ENCODE measurements at places on chromosomes 12 and 14.

- no peak for DNase-seq
Observed at GRCh38 chr12:31337952-31338351, 12.0 kb upstream of the SINHCAF start.

- no peak for DNase-seq
Observed at GRCh38 chr14:94373708-94374107, 14.7 kb downstream of the SERPINA1 start.

GRCh38 chr12:121981456-121981855 is 40.2 kb upstream of the BCL7A start:
- DNase-seq = no peak

DNA sequence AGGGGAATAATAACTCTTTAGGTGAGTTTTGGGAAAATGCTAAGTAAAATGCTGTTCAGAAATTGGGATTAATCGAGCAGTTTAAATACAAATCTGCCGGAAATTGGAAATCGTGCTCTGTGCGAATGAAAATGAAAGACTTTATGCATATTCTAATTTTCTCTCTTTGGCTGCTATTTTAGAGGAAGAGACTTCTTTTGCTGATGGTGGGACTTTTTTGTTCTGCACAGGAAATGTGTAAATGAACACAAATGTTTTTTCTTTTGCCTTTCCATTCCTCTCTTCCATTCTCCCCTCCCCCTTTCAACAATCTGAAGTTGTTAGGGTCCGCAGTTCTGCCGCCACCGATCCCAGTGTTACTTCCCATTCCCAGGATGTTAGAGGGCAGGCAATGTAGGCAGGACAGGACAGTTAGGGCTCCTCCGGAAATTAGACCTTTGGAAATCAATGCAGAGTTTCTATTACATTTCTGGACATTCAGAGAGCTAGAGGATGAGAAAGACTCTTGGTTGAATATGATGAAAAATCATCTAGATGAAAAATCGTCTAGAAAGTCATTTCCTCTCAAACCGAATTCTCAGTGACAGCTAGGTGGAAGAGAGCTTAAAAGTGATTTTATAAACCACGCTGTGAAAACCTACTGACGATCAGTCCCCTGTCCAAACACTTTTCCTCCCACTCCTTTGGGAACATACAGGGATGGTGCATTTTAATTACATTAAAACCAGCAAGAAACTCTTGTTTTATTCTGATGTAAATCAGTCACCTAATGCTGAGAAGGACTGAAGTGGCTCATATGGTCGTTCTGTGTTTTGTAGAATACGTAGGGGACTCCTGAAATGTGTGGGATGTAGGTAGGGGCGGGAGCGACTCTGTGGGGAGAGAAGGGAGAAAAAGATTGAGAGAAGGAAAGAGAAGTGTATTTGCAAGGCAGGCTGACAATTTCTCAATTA is 17.8 kb downstream of the FOXG1 start:
- DNase-seq = no peak

DNA sequence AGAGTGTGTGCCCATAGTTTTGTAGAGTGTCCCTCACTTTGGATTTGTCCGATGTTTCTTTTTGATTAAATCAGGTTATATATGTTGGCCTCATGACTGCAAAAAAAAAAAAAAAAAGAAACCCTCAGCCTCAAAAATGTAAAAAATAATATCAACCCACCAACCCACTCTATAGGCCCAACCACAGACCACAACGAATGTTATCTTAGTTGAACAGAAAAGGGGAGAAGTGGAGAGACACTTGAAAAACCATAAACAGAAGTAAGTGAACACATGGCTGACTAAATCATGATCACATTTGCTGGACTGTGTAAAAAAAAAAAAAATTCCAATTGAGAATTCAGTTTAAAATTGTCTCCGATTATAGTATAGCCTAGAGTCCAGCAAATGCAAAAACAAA is 45.5 kb upstream of the ST8SIA1 start:
- no peak for DNase-seq

DNA sequence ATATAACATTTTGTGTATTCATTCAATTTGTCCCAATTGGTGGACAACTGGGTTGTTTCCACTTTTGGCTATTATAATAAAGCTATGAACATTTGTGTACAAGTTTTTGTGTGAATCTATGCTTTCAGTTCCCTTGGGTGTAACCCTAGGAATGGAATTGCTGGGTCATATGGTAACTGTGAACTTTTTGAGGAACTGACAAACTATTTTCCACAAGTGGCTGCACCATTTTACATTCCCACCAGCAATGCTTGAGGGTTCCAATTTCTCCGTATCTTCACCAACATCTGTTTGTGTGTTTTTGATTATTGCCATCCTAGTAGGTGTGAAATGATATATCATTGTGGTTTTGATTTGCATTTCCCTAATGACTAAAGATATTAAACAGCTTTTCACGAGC is 13.0 kb downstream of the LPCAT3 start:
- no peak for DNase-seq

DNA sequence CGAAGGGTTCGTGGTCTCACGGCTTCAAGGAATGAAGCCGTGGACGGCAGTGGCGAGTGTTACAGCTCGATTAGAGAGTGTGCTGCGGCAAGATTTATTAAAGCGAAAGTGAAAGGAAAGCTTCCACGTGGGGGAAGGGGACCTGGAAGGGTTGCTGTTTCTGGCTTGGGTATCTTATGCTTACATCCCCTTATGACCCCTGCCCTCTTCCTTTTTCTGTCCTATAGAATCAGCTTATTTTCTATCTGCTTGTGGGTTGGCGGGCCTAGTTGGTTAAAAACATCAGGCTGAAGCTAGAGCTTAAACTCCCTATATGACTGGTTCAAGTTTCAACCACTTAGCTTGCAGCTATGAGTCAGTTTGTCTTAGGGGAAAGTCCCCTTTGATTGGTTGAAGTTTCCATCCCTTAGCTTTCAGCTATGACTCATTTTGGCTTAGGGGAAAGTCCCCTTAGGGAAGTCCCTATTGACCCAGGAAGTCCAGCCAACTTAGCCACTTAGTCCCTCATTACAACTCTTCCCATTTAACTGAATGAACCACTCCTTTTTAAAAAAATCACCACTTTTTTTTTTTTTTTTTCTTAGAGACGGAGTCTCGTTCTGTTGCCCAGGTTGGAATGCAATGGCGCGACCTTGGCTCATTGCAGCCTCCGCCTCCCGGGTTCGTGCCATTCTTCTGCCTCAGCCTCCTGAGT is 1494.7 kb upstream of the TMEM132C start:
- peak; percentile 4 for DNase-seq

- no peak for DNase-seq
Observed at GRCh38 chr14:104321802-104322130, 183.4 kb downstream of the KIF26A start.

- no peak for DNase-seq
Observed at GRCh38 chr14:39446131-39446744, 14.0 kb upstream of the FBXO33 start.

DNA sequence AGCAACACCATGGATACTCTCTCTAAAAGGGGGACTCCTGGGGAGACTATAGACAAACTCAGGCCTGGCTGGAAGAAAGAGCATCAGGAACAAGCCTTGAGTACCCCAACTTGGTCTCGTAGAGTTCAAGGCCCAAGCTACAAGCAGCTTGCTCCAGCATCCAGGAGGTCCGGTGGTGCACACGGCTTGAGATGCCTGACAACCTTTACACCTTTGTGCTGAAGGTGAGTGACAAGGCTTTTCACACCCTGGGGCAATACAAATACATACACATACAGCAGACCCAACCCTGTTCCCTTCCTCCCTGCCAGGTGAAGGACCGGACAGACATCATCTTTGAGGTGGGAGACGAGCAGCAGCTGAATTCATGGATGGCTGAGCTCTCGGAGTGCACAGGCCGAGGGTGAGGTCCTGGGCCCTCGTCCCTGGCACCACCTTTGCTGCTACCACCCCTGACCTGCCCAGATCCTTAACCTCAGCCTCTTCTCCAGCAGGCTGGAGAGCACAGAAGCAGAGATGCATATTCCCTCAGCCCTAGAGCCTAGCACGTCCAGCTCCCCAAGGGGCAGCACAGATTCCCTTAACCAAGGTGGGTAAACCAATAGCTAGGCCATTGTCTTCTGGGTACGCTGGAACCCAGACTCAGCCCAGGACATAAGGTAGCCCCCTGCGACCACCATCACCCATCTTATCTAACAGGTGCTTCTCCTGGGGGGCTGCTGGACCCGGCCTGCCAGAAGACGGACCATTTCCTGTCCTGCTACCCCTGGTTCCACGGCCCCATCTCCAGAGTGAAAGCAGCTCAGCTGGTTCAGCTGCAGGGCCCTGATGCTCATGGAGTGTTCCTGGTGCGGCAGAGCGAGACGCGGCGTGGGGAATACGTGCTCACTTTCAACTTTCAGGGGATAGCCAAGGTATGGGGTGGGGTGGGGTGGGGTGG is 41.2 kb downstream of the SH2B3 start:
- DNase-seq = no peak

- DNase-seq = peak; percentile 18
Observed at GRCh38 chr14:71324767-71325272, 417.6 kb downstream of the PCNX1 start.

DNA sequence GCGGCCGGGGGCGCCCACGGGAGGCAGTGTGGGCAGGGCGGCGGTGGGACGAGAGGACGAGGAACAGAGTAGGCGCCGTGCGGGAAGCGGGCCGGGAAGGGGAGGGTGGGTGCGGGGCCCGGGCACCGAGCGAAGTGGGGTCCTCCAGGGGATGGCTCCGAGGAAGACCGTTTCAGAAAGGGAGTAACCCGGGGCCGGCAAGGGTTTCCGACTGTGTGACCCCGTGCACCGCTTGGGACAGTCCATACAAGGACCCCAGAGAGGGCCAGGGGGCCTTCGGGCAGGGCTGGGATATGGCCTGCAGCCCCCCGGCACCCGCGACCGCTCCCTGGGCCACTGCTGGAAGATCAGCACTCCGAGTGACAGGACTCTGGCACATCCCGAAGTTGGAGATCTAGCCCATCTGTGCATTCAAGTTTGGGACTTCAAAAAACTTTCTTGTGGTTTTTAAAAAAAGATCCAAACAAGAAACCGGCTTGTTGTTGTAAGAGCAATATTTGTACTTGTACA is 448 bp downstream of the TSPAN9 start:
- no peak for DNase-seq

DNA sequence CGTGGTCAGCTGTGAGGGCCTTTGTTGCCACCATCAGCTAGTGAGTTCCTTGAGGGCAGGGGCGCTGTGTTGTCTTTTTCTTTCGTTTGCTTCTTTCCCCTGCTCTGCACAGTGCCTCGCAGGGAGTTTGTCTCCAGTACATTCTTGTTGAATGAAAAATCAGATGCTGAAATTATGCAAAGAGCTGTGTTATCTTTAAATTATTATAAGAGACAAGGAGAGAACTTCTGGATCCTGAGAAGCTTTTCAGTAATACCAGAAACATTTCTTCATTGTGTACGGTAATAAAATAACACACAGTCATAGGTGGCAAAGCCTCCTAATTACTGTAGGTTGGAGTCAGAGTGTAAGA is 14.9 kb downstream of the EML1 start:
- no peak for DNase-seq

DNA sequence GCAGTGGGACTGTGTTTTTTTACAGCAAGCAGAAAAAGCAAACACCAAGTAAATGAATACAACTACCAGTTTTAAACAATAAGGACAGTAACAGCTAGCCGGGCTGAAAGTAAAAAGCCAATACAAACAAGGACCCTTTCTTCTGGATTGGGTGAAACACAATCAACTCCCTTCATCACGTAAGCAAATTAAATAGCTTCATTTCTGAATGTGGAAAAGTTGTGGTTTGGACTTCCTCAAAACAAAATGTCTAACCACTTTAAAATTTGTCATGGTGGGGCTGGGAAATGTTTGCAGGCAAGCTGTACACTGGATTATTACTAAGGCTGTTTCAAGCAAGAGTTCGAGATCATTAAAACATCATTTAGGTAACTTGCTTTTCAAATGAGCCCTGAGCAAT is 47.4 kb downstream of the TCHP start:
- no peak for DNase-seq

DNA sequence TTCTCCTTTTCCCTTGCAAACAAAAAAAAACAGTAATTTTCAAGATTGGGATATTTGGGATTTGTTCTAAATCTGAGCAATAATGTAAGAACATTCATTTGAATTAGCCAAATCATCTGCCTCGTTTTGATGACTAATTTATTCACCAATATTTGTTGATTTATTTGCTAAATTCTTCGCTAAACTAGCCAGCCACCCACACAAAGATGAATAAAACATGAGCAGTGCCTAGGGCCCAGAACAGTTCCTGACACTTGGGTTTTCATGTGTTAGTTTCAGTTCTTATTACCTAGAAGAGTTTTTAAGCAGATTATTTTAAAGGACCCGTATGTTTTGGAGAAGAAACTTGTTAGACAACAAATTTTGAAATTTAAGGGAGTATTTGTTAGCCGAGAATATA is 1.4 kb downstream of the ETNK1 start:
- DNase-seq = no peak

GRCh38 chr12:9786726-9787717 is 26.3 kb upstream of the CD69 start:
- DNase-seq = no peak

DNA sequence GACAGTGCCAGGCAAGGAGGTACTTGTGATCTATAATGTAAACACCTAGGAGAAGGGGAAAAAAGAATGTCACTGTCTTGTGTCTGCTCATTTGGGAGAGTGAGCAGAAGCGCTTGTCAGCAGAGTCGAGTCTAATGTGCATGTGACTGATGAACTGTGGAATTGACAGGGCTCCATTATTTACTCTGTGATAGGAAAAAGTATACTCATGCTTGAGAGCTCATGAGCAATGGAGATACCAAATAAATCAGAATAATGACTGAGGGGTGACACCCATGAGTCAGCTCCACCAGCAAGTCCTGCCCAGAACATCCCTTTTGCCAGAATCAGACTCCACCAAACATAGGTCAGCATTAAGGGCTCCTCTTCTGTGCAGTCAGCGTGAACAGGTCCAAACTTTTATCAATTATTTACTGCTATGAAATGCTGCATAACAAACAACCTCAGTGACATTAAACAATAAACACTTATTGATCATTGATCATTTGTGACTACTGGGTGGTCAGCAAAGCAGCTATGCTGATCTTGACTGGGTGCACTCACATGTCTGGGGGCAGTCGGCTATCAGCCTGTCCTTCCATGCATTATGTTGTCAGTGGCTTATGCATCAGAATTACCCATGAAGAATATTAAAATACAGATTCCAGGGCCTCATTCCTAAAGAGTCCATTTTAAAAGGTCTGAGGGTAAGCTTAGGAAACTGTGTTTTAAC is 29.2 kb upstream of the WSCD2 start:
- DNase-seq = no peak

DNA sequence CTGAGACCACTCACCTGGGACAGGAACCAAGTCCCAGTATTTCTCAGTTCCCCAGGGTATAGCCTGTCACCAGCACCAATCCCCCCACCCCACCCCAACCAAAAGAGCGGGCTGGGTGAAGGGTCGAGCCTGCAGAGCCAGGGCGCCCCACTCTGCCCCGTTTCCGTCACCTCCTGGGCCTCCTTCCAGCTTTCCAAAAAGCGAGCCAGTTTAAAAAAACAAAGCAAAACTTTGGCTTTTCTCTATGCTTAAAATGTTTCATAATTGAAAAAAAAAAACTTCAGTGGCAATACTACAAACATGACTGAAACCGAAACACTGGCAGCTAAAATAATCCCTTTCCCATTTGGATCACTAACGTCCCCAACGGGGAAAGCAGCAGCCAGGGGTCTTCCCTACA is 7.5 kb downstream of the CAMKK2 start:
- DNase-seq = no peak
